Urinary bladder (tissue), 4 donors: ENCODE measurements at places on chromosomes 11 and 22. TPM values are rescaled to one million over a fixed set of nuclear protein-coding genes. Genes with fewer than 3 reads are reported as not detected.

The RIMBP3B gene
- polyA plus RNA-seq = 0.05 TPM

The OR52E8 gene
- polyA plus RNA-seq = not detected

The NAV2 gene
- polyA plus RNA-seq = 7.8 TPM

The FAM227A gene
- polyA plus RNA-seq = 0.48 TPM

The TMEM86A gene
- 4.5 TPM for polyA plus RNA-seq

The SCGB1A1 gene
- not detected for polyA plus RNA-seq

The OMP gene
- polyA plus RNA-seq = not detected

The TRPC6 gene
- polyA plus RNA-seq = 2.1 TPM

The MS4A15 gene
- not detected for polyA plus RNA-seq

DNA sequence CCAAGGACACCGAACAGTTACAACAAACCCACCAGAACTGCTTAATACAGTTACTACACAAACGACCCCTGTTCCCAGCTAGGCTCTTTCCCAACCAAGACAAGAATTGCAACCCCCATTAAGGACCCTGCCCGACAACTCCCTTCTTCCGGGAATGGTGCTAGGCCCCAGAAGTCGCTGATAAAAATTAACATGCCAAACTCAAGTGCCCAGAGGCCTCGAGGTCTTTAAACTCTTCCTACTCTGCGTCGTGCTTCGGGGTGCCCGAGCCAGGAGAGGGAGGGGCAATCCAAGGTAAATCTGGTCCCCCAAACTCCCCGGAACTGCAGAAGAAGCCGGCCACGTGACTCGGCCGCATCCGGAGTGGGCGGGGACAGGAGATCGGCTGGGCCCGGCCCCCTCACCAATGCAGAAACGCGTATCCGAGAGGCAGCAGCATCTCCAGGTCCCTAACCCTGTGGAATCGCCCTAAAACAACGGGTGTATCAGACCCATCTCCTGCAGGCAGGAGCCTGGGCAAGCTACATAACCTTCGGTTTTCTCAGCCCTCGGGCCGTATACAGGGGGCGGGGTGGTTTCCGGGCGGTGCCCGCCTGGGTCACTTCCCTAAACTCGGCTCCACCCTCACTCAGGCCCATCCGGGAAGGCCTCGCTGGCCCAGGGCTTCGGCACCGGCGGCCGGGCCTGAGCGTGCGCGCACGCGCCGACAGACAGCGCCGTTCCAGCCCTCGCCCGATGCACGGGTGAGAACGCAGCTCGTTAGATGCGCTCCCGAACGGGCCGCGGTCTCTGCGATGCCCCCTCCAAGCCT lies 1.1 kb downstream of the CFL1 start:
- DNase-seq = no peak

DNA sequence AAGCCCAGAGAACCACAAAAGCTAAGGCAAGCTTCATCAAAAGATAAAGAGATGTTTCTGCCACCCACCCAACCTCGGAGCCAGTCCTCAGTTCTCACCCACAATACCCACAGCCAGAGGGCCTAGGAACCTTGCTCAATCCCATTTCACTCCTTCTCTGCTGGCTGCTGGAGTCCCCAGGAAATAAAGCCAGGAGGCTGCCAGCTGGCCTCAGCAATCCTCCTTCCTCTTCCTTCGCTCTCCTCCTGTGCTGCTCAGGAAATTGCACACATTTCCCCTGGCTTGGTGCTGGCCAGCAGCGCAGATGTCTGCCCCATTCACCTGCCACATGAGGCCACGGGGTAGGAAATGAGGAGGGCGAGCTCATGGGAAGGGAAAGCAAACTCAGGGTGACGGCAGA lies 91.8 kb upstream of the LDLRAD3 start:
- no peak for DNase-seq

GRCh38 chr22:50705219-50705691 lies 32.6 kb downstream of the SHANK3 start:
- peak; percentile 59 for DNase-seq

- no peak for DNase-seq
These were observed 3.0 kb upstream of the NRGN start for GRCh38 chr11:124736736-124737135.

- DNase-seq = no peak
These were observed 354.7 kb downstream of the LARGE1 start for GRCh38 chr22:33565580-33565995.

DNA sequence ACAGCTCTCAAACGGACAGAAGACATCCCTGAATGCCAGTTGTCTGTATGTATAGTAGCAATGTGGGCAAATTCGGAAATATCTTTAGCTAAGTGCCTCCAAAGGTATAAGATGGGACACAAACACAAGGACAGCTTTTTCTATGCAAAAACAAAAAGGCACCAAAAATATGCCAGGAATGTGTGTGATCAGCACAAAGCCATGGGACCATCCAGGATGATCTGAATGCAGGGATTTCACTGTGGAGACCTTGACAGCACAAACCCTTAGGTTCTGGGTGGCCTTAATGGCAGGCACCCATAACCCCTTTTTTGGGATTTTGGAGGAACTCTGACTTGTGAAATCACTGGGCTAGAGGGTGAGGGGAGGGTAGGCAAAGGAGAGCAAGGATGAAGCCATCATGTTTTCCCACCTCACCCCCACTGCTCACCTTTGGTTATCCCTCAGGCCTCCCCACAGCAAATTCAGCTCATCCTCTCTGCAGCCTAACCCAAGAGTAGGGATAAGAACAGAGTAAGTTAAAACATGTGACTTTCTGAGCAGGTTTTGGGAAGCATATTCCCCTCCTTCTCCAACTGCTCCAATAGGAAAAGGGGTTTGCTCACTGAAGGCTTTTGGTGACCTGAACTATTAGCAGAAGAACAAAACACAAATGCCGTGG lies 154.6 kb downstream of the SNX19 start:
- DNase-seq = no peak

DNA sequence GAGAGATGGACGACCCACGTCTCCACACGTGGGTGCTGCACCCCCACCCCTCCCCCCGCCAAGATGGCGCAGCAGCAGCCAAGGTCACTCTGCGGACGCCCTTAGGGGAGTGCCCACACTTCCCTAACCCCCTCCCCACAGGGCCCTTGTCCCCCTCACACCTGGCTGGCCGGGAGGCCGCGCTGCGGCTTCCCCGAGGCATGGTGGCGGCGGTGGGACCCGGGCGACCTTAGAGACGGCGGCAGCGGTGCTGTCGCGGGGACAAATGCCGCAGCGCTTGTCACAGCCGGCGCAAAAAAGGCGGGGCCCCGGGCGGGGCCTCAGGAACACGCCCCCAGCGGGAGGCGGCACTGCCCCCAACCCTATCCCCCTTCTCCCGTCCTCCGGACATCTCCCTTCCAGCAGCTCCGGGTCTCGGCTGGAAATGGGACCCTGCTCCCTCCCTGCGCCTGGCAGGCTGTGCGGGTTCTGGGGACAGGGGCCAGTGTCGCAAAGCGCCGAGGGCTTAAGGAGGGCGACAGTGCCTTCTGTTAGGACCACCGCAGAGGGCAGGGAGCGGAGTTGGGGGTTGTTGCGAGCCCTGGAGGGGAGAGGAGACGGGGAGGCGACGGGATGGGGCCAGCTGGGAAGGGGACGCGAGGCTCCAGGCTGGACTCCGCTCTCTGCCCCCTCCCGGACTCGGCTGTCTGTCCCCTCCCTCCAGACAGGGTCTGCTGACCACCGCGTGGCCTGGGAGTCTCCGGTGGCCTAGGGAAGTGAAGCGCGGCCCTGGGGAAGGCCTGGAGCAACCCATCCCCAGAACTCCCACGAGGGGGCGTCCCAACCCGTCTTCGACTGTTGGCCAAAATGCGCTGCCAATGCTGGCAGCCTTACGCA lies at the start of gene CHCHD10:
CHCHD10 (minus strand) TSS at position 300 of the 876 bp plus-strand sequence; CDS start at position 202, 98 bp downstream.
- no peak for DNase-seq

- DNase-seq = no peak
These were observed 292.2 kb downstream of the ST3GAL4 start for GRCh38 chr11:126647735-126648134.

GRCh38 chr11:10443721-10444235 lies 11.3 kb upstream of the AMPD3 start:
- DNase-seq = no peak

DNA sequence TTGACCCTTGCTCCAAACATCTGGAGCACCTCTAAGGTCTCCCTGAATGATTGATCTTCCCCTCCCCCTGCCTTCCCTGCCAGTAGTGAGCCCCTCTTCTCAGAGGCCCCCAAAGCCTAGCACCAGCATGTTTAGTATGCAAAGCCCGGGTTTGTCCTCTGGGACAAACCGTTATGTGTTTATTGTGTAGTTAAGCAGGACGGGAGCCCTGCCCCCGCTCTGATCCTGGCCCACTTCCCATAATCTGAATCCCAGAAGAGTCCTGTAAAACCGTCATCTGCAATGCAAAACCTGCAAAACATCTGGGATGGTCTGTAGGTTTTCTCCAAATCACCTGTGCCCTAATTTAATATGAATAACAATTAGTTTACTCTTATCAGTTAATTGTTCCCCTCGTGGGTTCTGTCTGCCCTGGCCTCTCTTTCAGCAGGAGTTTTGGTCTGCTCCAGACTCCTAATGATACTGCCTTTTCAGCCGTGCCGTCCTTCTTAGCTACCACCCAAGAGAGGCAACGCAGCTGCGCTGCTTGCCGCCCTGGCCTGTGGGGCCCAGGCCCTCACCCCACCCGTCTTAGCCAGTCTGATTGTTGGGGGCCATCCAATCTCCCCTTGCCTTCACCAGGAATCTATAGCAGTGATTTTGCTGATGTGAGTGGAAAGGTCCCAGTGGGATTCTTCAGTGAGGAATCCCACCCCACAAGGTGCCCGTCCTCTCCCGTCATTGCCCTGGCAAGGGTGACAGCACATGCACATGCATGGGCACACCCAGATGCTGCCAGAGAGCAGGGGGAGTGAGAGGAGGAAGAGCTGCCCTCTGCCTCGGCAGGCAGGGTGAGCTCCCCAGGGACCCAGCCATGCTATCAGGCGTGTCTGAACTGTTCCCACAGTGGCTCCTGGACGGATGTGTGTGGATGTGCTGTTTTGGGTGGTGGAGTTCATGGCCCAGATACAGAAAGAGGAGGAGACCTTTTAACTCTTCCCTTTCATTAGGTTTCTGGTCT lies 3.0 kb upstream of the B3GAT1 start:
- DNase-seq = no peak

- no peak for DNase-seq
These were observed 407.4 kb downstream of the LARGE1 start for GRCh38 chr22:33512908-33513307.

DNA sequence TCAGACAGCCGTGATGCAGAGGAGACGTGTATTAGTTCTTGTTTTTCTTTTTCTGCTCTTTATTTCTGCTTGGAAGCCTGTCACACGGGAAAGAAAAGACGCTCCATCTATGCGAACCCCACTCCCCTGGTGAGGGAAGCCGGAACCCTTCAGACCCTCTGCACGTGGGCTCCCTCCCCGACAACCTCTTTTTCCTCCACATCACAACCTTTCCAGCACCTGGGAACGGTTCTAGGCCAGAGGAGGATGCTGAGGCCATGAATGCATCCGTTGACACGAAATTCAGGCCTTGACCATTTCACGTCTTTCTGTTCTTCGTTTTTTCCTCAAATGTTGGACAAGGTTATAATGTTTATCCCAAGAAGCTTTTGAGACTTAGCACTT lies 85.3 kb upstream of the WNT7B start:
- no peak for DNase-seq

GRCh38 chr22:30668386-30668710 lies 673 bp upstream of the DUSP18 start:
- no peak for DNase-seq

GRCh38 chr11:126499131-126499752 lies 143.8 kb downstream of the ST3GAL4 start:
- no peak for DNase-seq
